ENCODE measurements at places on chromosomes 5 and 9.

DNA sequence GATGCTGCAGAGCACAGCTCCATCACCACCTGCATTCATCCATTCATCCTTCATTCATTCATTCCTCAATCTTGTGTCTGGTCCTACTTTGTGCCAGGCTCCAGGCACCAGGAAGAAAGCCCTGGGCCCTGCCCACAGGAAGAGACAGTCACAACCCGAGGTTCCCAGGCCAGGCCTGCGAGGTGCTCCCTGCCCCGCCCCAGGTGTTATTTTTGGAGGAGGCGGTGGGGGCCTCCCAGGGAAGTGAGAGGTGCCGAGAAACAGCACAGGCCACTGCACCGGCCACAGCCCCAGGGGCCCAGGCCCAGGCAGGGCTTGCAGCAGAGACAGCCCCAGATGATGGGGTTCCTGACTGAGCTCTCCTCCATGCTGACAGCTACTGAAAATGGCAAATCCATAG lies 33.4 kb downstream of the VAV2 start:
- no peak for DNase-seq

DNA sequence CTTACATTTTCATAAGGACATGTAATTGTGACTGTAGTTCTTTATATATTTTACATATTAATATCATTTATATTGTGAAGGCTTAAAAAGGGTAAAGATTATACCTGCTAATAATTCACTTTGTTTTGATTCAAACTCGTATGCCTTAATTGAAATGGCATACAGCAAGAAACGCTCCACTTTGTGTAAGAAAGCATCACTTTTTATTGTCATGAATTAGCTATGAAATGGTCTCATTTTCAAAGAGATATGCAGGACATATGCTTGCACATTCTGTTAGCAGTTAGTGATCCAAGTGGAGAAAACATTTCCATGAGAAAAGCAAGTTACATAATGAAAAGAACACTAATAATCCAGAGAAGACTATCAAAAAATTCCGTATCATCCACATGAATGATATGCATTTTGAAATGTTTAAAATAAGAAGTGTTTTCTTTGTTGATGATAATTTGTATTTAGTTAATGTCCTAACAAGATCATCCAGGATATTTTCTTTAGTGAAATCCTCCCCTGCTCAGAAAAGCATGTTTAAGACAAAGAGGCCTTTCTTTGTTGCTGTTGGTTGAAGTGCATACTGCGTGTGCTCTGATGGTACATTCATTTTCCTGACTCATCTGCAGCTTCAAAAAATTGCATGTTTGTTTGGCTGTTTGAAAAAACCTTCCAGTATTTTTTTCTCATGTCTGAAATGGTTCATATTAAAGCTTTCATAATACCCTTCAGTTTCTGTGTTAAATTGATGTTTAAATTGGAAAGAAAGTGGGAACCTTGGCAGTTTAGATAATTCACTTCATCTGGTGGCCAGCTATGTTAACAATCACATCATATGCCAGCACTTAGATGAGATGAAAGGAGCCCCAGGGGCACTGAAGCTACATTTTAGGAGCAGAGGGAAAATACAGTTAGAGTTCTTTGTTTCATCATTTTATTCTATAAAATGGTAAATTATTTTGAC lies 242.2 kb downstream of the CSNK1G3 start:
- DNase-seq: no peak

- no peak for DNase-seq
These were observed 21.0 kb downstream of the HNRNPK start for GRCh38 chr9:83959061-83959460.

DNA sequence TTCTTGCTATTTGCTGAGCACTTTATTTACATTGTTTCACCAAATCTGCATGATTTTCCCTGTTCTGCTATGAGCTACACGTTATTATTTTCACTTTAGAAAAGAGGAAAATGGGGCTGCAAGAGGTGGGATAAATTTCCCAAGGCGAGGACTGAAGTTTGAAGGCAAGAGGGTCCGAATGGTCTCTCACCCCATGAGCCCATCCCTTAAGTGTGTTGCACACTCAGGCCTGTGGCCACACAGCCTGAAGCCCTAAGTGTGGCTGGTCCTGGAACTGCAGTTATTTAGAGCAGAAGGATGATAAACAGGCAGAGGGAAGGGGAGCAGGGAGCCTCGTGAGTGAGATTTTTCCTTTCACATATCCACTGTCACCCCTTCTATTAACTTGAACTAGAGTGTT lies 7.8 kb downstream of the PDE8B start:
- no peak for DNase-seq

DNA sequence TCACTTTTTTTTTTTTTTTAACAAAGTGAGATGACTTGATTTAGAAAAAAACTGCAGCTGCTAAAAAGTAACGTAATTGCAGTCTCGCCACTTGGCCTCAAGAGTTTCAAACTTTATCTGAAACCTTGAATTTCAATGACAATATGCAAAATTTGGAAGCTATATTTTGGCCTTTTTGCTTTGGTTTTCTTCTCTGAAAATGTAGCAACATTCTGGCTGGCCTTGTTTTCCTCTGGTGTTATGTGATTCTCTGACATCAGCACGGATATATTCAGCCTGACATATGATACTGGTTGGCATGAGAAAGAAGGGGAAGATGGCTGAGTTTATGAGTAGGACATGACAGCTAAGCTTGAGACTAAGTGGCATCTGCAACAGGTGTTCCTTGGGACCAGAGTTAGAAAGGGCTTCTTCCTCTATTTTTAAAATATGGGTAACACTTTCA lies 136.5 kb downstream of the MEF2C start:
- no peak for DNase-seq

DNA sequence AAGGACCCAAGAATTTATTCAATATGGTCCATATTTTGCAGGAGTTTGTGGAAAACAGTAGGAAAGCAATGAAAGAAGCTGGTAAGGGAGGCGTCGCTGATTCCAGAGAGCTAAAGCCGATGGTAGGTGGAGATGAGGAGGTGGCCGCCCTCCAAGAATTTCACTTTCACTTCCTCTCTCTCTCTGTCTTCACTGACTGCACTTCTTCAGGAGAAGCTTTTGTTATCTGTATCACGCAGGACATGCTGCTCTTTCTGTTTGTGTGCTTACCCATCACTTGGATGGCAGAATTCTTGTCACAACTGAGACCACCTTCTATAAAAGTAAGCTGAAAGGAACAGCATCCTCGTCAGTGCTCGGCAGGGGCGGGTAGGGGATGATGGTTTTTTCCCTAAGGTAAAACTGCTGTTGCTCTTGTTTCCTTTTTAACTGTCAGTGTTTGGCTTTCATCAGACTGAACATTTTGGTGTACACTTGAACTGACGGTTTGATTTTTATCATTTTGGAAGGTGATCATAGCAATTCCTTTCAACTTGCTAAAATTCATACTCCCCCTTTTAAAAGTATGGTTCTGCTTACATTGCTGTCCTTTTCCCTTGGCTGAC lies 62.4 kb upstream of the FSD1L start:
- DNase-seq: no peak

- no peak for DNase-seq
These were observed 200.1 kb downstream of the MEF2C start for GRCh38 chr5:88682881-88683361.

GRCh38 chr5:5139777-5140478 lies at the start of gene ADAMTS16:
TSS of gene ADAMTS16 (plus strand) at chr5:5140330. CDS start at chr5:5140468, 138 bp downstream.
- DNase-seq: no peak

GRCh38 chr5:36300191-36300926 lies 1.3 kb downstream of the RANBP3L start:
- DNase-seq: no peak

DNA sequence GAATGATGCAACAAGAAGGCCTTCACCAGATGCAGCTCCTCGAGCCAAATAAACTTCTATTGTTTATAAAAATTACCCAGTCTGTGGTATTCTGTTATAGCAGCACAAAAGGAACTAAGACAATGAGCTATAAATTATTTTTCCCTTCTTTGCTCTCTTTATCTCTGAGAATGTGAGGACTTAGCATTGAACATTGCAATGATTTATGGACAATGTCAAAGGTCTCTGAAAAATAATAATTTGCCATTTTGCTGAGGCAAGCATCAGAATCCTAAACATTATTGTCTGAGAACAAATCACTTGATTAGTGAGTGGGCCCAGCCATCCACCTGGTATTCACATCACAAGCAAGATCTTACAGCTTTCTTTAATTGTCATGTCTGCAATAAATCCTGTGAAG lies 95.4 kb upstream of the SSBP2 start:
- DNase-seq: no peak

- no peak for DNase-seq
These were observed 1.5 kb upstream of the PCYOX1L start for GRCh38 chr5:149356391-149356790.

DNA sequence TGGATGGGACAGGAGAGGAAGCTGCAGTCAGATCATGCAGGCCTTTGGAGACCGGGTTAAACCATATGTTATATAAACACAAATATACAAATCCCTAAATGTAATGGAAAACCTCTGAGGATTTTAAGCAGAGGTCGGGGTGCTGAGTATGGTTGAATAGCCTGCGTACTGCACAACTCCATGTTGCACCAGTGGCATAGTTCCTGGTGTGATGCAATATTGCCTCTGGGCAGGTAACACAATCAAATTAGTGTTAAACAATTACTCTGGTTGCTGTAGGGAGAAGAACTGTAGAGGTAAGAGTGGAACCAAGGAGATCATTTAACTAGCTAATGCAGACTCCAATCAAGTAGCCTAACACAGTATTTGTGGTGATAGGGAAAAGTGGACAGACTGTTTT lies 21.3 kb upstream of the RNF145 start:
- DNase-seq: no peak

DNA sequence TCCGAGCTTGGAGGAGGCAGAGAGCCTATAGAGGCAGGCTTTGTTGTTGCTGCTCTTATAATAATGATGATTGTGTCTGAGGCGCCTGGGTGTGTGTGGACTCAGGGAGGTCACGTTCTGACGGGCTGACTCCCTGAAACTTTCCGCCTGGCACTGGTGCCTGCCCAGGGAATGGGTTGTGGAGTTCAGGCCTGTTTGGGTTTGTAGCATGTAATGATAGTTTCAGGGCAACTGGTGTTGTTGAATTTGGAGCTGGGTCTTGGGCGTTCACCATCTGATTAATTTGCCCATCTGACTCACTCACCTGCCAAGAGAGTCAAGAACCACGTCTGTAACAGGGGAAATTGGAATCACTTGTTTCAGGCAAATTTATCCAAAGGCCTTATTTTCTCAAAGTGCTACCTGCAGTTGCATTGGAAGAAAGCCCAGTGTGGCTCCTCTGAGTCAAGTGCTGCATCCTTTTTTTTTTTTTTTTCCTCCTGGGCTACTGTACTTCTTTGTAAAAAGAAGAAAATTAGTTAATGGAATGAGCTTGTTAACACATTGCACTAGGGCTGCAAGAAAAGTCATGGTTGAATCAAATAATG lies 386.5 kb downstream of the GADD45G start:
- DNase-seq: no peak

DNA sequence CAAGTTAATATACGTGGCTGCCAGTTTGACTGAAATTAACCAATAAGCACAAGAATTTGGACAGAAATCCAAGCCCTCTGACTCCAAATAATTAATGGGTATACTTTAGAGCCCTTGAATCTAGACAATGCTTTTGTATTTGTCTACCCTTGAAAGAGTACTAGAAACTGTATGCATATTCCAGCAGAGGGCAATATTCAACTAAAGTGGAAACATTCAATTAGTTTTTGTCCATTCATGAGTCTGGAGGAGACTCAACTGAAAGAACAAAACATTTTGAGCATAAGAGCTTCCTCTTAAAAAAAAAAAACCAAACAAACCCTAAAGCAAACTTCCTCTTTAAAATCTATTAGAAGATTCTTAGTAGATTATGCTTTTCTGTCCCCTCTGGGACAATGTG lies 157.8 kb downstream of the ARHGEF28 start:
- DNase-seq: no peak

- no peak for DNase-seq
These were observed 6.3 kb downstream of the CEP72 start for GRCh38 chr5:618450-618849.

DNA sequence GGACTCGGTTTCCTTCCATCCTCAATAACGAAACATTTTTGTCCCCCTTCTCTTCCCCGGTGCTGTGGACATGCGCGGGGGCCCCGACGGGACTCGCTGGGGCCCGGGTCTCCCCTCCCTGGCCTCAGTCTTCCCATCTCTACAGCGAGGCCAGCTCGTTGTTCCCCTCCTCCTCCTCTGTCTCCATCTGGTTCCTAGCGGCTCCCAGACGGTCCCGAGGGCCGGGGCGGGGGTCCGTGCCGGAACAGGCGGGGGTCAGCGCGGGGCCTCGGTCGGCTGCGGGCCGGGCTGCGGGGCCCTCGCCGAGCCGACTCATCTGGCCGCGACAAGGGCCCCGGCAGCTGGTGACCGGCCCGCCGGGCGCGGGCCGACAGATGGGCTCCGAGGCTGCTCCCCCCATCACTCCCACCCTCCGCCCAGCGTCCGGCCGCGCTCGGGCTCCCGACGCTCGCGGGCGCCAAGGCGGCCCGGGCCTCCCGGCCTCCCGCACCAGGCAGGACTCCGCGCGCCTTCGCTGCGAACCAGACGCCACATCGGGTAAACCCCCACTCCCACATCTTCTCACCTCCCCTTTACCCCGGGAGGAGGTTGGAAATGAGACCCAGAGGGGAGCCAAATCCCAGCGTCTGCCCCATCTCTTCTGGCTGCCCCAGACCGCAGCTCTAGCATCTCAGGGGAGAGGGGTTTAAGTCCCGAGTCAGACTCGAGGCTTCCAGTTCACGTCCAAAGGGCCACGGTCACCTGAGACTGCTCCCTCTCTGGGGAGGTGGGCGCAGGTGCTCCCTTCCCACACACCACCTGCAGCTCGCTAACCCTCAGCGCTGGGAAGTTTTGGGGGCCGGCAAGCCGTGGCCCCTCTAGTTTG lies 8.1 kb downstream of the BARHL1 start:
- no peak for DNase-seq

Measured in heart left ventricle (tissue), 16 donors.